ENCODE measurements at places on chromosomes 6 and 20.

DNA sequence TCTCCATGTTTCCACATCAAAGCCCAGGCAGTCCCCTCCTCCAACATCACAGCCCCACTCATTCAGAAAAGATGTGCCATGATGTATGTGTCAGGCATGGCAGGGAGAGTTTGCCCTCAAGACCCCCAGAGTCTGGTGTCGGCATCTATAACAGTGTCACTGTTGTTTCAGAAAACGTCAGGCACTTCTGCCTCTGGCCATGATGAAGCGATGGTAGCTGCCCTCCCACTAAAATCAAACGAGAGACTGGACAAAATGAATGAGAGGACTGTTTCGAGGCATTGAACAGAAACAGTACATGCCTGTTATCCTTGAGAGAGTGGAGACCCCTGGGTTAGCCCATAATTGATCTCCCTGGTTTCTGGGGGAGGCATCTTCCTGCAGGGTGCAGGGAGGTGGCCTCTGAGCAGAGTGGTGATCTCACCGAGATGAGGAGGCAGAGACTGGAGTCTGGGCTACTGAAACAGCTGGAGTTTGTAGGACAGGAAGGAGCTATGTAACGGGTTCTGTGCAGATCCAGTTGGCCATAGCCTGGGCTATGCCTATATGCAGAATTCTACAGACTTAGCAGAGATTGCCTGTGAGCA lies 144.5 kb downstream of the SYCP2 start:
- no peak for DNase-seq

DNA sequence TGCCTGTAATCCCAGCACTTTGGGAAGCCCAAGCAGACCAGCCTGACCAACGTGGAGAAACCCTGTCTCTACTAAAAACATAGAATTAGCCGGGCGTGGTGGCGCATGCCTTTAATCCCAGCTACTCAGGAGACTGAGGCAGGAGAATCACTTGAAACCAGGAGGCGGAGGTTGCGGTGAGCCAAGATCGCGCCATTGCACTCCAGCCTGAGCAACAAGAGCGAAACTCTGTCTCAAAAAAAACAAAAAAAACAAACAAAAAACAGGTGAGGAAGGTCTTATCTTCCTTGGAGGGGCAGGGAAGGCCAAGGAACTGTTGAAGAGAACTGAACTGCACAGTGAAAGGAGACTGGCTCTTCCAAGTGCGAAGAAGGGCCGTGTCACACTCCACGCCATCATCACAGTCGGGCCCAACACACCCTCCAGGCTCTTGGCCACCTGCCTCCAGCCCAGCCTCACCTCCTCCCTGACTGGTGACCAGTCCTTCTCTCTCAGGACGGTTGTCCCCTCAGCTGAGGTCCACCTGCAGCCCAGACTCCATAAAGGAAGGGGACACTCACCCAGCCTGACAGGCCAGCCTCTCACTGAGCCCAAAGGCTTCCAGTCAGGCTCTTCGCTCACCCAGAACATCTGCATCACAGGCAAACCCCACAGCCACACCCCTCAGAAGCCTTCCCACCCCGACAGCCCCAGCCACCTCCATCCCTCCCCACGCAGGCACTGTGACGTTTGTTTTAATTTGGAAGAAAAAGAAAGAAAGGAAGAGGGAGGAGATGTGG lies 4.1 kb downstream of the ZC3H12D start:
- no peak for DNase-seq

GRCh38 chr20:59972037-59972801 lies 14.0 kb downstream of the CDH26 start:
- no peak for DNase-seq

DNA sequence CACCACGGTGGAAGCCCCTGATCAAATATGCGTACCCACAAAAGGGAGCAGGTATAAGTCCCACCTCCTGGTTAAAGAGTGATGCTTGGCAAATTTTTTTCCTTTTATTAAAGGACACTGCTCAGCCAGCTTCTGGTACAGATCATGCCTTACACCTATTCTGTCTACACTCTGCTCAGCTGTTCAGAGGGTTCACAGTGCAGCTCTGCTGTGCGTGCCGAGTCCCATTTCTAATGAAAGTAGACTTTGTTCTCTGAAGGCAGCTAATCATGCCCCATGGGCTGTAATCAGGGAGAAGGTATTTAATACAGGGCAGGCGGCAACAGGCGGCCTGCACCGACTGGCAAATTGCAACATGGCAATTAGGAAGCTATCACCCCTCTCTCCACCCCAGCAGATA lies 16.3 kb downstream of the LRRC73 start:
- DNase-seq: no peak

GRCh38 chr20:62147528-62147927 lies 4.0 kb downstream of the SS18L1 start:
- no peak for DNase-seq

DNA sequence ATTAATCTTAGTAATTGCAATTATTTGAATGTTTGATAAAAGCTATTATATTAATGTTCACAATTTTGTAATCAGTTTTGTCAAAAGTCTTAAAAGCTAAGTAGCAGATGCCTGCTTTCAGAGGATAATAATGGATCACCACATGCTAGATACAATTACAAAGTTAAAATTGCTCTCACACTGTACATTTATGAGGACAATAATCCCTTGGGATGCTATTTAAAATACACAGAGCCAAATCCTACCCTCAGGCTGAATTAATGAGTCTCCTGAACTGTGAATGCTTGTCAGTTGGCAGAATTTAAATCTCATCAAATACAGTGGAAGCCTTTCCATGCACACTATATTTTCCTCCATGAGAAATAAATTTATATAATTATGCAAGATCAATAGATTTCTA lies 153.3 kb upstream of the SYNCRIP start:
- DNase-seq: no peak

- DNase-seq: no peak
These were observed 30.8 kb downstream of the IL20RA start for GRCh38 chr6:137013738-137014602.

GRCh38 chr6:130029163-130029562 lies 10.8 kb downstream of the L3MBTL3 start:
- no peak for DNase-seq

DNA sequence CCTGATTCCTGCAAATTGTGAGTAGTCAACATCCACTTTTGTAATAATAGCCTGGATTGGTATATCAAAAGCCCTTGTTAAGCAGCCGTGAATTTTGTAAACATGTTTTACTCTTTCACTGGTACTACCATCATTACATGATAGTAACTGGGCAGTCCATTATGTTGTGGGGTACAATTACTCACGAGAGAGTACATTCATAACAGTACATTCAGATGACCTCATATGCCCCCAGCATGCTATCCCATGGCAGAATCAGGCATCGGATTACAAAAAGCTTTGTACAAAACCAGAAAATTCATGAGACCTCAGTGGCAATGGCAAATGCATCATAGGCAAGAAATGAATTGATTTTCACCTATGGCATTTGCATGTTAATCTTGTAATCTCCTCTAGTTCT lies 166.2 kb downstream of the EPM2A start:
- no peak for DNase-seq

DNA sequence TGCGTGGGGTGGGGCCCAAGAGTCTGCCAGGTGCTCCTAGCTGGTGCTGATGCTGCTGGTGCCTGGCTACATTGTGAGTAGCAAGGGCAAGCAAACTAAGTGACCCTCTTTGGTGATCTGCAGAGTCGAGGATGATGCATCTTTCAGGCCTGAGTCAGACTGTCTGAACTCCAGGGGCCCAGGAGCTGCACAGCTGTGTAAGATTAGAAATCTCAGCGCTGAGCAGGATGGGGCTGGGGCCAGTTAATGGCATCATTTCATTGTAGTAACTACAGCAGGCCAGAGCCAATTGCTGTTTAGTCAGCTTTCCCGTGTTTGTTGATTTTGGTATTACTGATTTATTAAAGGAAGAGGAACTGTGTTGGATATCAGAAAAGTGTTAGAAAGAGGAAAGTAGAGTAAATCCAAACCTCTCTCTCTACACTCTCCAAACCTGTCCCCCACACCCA lies 365.2 kb downstream of the PAX1 start:
- no peak for DNase-seq

DNA sequence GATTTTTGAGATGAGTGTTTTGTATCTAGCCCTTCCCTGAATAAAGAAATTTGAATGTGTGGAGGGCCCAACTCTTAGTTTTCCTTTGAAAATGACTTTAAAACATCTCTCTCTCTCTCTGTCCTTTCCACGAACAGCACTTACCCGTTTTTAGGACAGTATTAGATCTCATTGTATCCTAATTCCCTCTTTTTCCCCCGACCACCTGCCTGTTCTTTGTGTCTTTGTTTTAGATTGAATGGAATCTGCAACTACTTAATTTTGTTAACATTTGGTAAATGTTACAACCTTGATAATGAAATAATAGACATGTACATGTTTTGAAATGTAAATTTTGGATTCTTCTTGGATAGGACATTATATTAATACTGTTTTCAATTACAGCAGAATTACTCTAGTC lies 3.1 kb downstream of the DSP start:
- DNase-seq: no peak

DNA sequence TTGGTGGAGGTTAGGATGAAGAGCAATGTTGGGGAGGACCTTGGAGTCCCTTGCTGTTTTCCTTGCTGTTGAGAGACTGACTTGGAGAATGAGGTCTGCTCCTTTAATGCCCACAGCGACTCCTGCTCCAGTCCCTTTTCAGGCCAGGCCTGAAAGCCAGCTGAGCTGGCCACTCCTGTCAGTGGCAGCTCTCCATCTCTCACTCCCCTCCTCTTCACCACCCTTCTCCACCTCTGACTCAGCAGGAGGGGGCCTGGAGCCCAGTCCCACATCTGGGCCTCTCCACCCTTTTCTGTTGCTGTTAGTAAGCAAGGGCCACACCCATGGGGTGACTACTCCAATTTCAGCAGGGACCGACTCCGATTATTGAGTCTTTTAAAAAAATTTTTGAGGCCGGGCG lies 2.2 kb downstream of the SNX21 start:
- DNase-seq: peak; percentile 60

DNA sequence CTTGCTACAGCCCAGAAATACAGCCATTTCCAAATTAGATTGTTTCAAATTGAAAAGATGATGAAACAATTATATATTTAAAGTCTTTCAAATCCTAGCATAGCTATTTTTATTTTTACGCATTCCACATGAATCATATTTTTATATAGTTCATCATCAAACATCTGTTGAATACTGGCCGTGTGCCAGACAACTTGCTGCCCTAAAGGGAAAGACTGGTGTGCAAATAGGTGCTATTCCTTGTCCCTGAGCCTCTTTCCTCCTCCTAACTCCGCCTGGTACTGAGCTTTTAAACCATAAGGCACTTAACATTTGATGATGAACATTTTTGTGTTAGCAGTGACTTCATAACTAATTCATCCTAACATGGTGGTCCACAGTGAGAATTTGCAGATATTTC lies 18.7 kb upstream of the PLCG1 start:
- DNase-seq: no peak

DNA sequence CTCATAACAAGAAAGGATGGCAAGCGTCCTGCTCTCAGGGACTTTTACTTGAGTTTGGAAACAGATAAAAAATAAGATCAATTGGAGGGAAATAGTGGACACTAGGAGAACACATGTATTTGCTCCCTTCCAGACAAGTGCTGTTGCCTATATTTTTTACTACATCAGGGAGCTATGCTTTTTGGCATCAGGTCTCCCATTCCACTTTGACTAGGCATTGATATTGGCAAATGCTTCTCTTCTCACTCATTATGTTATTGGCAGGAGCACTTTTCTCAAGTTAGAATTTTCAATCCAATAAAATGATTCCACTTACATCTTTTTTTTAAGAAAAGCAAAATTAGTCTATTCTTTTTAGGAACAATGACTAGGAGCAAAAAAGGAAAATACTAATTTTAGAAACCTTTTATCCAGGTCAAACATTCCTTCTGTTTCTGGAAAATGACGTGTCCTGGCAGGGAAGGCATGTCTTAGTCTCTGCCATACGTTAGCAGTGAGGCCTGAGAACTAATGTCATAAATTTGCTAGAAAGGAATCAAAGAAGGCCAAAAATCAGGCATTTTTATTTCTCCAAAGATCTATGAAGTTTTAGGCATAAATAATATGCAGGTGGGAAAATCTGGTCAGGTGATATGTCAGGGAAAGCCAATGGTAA lies 21.4 kb downstream of the BCAS1 start:
- no peak for DNase-seq

DNA sequence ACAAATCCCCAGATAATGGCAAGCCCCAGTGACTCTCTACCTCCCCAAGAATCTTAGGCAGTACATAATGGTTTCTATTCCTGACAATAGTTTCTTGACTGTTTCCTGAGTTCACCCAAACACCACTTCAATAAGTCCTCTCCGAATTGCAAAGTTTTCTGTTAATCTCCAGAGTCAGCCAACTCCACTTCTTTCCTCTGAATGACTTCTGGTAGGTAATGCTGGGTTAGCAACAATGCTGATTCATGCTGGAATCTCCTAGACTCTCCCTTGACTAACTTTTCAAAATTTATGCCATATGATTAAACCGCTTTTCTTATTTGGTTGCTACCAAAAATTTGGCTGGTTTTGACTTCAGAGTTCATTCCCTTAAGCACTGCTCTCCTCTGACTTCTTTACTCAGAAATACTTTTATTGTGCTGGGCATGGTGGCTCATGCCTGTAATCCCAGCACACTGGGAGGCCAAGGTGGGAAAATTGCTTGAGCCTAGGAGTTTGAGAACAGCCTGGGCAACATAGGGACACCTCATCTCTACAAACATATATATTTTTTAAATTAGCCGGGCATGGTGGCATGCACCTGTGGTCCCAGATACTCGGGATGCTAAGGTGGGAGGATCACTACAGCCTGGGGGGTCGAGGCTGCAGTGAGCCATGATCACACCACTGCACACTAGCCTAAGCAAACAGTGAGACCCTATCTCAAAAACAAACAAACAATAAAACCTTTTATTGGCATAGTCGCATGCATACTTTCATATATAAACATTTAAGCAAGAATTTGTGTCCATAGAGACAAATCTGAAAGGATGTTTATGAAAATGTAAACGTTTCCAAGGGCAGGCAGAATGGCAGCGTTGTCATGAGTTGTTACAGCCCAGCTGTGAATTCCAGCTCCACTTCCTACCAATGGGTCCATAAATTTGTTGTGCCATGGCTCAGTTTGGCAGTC lies 249.3 kb upstream of the PLN start:
- DNase-seq: no peak

- no peak for DNase-seq
These were observed 24.3 kb upstream of the PXDC1 start for GRCh38 chr6:3775847-3776246.

GRCh38 chr6:108654465-108655106 lies 93.9 kb downstream of the FOXO3 start:
- DNase-seq: no peak

- DNase-seq: peak; percentile 63
These were observed 20.3 kb upstream of the TENT5A start for GRCh38 chr6:81772741-81773140.

Measured in BJ (cell line).